ENCODE measurements at places on chromosomes 1 and 21.

- no peak for DNase-seq
These were observed 32.5 kb downstream of the THRAP3 start for GRCh38 chr1:36256558-36257374.

- no peak for DNase-seq
These were observed 498.1 kb downstream of the KIF26B start for GRCh38 chr1:245652660-245653427.

DNA sequence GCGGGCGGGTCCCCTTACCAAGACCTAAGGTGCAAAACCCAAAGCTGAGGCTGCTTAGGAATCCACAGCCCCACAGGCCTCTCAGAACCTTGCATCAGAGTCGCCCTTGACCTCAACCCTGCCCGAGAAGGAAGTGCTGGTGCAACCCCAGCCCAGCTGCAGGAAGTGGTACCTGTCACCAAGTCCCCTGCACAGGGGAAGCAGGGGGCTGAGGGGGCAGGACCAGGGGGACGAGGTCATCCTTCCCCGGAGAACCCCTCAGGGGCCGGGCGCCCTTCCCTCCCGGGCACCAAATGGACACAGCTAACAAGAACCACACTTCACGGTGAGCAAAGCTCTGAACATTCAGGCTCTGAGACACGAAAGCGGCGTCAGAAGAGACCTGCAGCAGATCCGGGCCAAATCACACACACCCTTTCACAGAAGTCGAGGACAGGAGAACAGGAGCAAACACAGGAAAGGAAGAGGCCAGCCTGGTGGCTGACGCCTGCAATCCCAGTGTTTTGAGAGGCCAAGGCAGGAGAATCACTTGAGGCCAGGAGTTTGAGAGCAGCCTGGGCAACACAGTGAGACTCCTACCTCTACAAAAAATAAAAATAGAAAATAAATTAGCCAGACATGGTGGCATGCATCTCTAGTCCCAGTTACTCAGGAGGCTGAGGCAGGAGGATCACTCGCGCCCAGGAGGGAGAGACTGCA is 6.4 kb downstream of the ITGB2 start:
- DNase-seq = no peak

DNA sequence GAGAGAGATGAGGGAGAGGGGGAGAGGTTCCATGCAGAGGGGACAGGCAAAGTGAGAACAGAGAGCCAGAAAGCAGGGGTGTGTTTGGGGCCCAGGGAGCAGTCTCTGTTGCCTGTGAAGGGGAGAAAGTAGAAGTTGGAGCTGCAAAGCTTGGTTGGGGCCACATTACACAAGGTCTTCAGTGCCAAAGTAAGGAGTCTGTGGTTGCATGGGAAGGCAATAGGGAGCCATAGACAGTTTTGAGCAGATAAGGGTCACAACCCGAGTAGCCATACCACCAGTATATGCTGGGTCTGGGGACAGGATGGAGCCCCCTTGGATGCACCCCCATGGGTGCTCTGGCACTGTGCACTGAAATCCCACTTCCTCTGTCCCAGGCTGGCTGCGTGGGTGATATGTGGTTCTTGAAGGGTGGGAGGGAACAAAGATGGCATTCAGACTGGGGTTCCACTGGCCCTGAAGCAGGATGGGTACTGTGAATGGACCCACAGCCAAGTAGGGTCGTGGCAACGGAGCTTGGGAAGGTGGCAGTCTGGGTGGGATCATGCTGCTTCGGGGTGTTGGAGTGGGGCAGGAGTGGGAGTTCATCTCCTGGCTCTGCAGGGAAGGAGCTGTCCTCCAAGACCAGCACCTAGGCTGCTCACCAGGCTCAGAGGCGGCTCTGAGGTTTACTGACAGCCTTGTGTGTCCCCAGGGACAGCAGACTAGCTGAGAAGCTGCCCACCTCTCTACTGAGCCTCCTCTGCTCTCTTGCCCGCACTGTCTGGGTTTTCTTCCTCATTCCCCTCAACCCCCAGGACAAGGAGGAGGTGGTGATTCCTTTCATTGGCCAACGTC is 12.1 kb downstream of the DRAXIN start:
- DNase-seq = no peak

GRCh38 chr1:26302733-26303405 is 3.6 kb downstream of the UBXN11 start:
- no peak for DNase-seq

Measured in left forelimb (tissue), 1 donor.